ENCODE measurements at places on chromosomes 5 and 9. TPM values are rescaled to one million over a fixed set of nuclear protein-coding genes. Genes with fewer than 3 reads are reported as not detected.

Gene GABRA1
- not detected for total RNA-seq

Gene TIMD4
- 2.5 TPM for total RNA-seq

Gene TSPAN17
- total RNA-seq, result 37.2 TPM

Gene ADAMTS19
- total RNA-seq, result 0.49 TPM

Gene DCTN4
- total RNA-seq, result 44.6 TPM

Gene RFESD
- total RNA-seq, result 0.84 TPM

Measured in left colon (tissue), 2 donors.